ENCODE measurements at places on chromosomes 2 and 18.
A peak's percentile ranks its signal among the peaks of the same experiment; 100 is the strongest.

DNA sequence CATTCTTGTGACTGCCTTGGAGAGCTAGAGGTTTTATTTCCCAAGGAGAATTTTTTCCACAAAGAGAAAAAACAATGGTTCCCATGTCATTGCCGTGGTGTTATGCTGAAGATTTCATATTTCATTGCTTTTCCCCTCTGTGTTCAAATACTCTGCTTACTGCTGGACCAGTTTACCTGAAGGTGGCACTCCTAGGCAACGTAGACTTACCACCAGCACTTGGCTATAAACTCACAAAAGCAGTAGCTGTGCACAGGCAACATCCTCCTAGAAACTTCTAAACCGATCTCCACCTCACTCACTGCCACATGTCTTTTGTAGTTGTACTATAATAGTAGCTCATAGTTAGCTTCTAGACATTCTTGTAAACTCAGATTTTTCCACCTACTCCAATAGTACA is 1319.7 kb upstream of the CRIM1 start:
- no peak for DNase-seq

- DNase-seq, result peak; percentile 66
Observed at GRCh38 chr18:59402432-59403090, 43.5 kb upstream of the LMAN1 start.

DNA sequence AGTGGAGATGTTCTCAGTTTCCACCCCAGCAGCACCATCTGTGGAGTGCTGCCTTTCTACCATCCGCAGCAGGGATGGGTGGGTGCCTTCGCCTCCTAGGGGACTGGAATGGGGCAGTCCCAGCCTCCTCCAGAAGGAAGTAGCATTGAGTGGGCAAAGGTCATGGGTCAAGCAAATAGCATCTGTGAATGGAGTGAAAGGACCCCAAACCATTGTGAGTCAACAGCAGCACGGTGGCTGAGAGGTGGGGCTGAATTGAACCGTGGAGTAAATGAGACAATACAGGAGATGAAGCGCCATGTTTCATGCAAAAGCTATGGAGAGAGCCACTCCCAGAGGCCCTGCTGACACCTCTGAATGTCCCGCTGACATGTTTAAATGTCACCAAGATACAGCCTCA is 9.7 kb downstream of the GPR55 start:
- DNase-seq, result no peak

DNA sequence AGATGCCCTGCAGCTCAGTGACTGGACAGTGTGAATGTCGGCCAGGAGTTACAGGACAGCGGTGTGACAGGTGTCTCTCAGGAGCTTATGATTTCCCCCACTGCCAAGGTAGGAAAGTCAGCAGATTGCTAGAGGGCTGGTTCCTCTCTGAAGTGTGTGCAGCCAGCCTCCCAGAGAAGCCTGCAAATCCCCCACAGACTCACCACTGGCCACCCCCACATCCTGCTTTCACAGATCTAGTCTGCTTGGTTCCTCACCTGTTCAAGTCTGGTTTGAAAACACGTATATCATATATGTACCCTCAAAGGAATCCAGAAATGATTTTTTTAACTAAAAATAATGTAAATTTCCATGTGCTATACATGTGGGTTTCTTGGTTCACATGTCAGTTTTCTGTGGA is 121.1 kb downstream of the LAMA3 start:
- DNase-seq, result no peak

DNA sequence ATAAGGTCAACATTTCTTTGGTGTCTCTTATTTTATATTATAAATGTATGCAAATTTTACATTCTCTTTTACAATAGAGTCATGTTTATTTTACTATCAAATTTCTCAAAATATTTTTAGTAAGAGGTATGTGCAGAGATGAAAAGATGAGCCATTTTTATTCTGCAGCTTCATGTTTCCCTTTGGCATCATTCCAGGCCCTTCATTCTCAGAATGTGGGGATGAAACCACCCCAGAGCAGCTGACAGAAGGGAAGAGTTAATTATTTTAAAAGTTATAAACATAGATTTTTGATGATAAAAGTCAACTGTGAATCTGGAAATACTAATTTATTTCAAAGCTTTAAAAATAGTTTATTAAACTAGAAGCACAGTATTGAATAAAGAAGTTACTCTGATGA is 12.8 kb upstream of the FSHR start:
- no peak for DNase-seq

GRCh38 chr18:50806208-50806616 is 13.6 kb downstream of the MRO start:
- no peak for DNase-seq

DNA sequence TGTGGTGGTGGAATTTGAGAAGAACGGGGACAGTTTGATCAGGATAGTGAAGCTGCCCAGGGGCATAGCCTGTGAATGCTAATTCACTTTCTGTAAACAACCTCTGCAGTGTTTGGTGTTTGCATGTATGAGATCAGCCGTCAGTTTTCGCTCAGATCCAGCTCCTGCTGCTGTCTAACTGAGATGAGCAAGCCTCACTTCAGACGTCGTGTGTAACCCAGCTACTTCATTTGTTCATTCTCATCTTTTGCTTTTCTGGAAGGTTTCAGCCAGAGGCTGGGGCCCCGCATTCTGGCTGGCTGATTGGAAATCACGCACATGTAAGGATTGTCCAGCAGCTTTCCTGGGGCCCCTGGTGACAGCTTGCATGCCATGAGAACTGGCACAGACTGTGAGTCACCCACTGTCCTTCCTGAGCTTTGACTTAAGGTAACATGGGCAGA is 48.9 kb downstream of the LDLRAD4 start:
- DNase-seq, result no peak

GRCh38 chr18:36066001-36066400 is 1.4 kb downstream of the RPRD1A start:
- DNase-seq, result no peak

- no peak for DNase-seq
Observed at GRCh38 chr18:24362757-24363156, 34.9 kb downstream of the OSBPL1A start.

- DNase-seq, result no peak
Observed at GRCh38 chr2:168345601-168346000, 98.2 kb upstream of the STK39 start.

DNA sequence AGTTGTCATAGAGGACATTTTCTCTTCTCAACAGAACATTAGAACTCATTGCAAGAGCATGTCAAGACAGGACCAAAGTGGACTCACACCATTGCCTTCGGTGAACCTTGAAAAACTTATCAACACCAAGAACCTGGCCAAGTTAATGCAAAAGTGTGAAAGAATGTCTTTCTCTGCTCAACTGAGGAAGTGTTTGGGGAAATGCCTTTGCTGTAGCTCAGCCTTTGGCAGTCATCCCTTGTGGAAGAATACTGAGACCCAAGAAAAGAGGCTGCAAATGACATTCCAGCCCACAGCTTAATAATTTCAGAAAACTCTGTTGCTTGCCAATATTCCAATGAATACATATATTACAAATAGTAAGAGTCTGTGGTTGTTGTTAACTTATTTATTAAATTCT is 728.8 kb upstream of the PIK3C3 start:
- no peak for DNase-seq

DNA sequence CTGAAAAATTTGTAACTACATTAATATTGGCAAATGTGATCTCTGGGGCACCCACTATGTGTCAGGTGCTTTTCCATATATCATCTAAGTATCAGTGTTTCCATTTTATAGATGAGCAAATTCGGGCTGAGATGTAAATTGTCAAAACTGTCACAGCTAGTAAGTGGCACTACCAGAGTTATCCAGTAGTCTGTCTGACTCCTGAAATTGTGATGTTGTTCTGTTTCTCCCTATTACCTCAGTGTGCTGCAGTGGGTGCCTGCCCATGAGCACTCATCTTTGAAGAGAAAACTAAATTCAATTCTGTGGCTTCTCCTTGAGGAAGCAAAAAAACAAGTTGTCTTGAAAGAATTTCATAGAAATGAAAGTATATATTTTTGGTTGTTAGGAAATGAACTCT is 467.4 kb upstream of the FANCL start:
- DNase-seq, result no peak

- no peak for DNase-seq
Observed at GRCh38 chr2:162091325-162092007, 17.5 kb upstream of the DPP4 start.

DNA sequence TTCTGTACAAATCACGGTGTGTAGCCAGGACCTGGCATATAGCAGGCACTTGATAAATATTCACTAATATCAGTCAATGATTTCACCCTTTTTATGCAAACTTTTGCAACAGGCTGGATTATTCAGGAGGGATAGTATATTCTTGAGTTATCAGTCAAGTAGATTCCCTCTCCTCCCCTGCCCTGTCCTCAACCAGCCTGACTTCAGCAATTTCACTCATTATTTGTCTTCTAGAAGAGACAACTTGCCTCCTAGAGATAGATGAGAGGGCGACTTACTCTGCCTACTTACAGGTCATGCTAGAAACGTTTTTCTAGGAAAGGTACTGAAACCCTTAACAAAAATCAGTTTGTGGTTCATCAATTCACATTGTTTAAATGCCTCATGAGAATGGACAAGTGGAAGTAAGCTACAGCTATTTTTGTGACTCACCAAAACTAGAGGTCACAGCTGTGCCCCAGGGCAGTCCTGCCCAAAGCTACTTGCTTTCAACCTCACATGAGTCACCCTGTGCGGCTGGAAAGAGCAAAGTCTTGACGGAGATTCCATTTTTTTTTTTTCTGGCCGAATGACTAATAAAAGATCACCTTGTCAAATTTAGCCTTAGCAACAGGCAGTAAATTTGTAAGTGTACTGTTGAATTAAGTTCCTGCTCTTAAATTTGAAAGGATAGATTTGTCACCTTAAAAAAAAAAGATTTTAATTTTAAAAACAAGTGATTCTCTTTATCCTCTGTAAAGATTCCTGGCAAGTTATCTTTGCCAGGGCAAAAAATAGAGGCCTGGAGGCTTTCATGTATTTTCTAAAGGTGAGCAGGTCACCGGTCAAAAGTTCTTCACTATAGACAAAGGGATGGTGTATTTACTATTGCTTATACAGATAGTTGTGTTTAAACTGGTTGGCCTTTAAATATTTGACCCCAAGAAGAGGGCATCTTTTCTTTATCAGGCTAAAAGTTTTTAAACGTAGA is 109.0 kb upstream of the SLC35G4 start:
- no peak for DNase-seq

DNA sequence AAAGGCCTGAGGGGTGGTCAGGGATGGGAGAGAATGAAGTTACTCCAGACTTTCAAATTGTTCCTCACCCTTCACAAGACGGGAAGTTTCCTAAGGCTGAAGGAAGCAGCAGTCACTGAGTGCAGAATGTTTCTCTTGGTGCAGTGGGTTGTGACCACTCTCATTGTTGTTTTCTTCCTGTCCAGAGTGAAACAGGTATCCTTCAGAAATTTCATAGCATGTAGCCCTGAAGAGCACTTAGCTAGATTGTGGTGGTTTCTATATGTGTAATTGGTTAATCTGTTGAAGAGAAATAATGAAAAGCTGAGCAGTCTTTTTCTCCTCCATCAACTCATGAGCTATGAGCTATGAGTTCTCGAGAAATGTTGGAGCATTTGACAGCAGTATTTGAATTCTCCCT is 96.8 kb downstream of the GPD2 start:
- no peak for DNase-seq

GRCh38 chr2:222283634-222284033 is 15.2 kb downstream of the PAX3 start:
- no peak for DNase-seq

GRCh38 chr2:151782378-151783132 is 45.7 kb downstream of the ARL5A start:
- no peak for DNase-seq

- peak; percentile 51 for DNase-seq
Observed at GRCh38 chr2:152635635-152636298, 81.5 kb downstream of the PRPF40A start.

DNA sequence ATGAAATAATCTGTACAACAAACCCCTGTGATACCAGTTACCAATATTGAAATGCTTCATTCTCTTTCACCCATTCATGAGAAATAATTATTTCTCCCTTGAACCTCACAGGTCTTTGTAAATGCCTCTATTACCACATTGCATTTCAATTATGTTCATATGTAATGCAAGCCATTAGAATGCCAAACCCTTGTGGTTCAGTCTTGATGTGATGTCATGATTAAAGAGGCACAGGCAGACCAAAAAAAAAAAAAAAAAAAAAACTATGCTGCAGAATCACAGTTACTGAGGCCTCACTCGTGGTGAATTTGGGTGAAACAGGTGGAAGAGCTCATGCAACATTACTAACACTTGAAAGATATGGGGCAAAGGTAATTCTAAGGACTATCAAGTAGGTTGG is 9.4 kb upstream of the EPG5 start:
- DNase-seq, result no peak

GRCh38 chr18:58953627-58954026 is 89.0 kb downstream of the ZNF532 start:
- no peak for DNase-seq

GRCh38 chr2:186599186-186599778 is 9.4 kb downstream of the ITGAV start:
- DNase-seq, result no peak

GRCh38 chr2:37412231-37412630 is 67.8 kb downstream of the QPCT start:
- DNase-seq, result no peak
